ENCODE measurements at places on chromosomes 6 and 20. TPM values are rescaled to one million over a fixed set of nuclear protein-coding genes. Genes with fewer than 3 reads are reported as not detected.

- DNase-seq = peak; percentile 49
Observed at GRCh38 chr20:20780127-20780824, 67.8 kb upstream of the RALGAPA2 start.

GRCh38 chr6:163347021-163347446 lies 67.5 kb upstream of the QKI start:
- no peak for DNase-seq

GRCh38 chr20:14113416-14113815 lies 118.1 kb downstream of the MACROD2 start:
- no peak for DNase-seq

GRCh38 chr6:32906539-32906938 lies 34.3 kb downstream of the HLA-DMB start:
- DNase-seq = no peak

DNA sequence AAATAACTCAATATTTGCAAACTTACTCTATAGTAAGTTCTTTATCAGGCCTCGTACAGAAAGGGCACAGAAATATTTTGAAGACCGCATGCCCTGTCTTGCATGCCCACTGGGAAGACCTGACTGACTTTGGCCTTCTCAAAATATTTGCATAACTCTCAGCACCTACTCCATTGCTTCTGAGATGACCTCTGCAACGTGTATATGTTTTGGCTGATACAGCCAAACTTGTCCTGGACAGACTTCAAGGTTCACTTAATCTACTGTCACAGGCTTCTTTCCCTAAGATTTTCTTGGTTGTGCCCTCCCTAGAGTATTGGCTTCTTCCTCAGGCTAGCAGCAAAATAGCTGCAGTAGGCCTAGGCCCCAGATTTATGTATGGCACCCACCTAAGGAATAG lies 21.5 kb upstream of the SERINC3 start:
- DNase-seq = no peak

DNA sequence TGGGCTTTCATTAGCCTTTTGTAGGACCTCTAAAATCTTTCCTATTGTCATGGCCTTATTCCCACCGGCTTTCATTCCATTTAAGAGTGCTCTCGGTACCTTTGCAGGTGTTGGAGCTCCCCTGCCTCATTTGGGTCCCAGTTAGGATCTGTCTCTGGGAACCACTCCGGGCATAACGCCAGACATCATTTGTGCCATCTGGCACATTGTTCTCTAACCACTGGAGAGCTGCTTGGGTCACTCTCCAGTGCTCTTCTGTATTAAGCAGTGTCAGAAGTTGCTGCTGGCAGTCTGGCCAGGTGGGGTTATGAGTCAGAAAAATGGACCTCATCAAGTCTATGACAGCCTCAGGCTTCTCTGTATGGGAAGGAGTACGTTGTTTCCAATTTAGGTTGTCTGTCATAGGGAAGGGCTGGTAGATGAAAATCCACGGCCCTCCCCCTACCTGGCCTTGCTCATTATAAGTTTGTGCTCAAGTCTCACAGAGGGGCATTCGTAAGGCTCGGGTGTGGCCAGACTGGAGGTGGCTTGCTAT lies 62.9 kb upstream of the MOCS1 start:
- DNase-seq = no peak

DNA sequence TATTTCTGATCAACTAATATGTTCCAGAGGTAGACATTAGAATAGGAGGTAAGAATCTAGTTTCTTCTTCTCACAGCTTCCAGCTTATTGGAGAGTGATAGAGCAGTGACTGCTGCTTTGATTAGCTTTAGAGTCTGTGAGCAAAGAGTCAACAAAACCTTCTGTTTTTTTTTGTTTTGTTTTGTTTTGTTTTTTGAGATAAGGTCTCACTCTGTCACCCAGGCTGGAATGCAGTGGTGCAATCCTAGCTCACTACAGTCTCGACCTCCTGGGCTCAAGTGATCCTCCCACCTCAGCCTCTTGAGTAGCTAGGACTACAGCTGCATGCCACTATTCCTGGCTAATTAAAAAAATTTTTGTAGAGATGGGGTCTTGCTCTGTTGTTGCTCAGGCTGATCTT lies 39.3 kb downstream of the TSBP1 start:
- DNase-seq = no peak

GRCh38 chr6:168441434-168442391 lies 729 bp downstream of the SMOC2 start:
- DNase-seq = no peak

DNA sequence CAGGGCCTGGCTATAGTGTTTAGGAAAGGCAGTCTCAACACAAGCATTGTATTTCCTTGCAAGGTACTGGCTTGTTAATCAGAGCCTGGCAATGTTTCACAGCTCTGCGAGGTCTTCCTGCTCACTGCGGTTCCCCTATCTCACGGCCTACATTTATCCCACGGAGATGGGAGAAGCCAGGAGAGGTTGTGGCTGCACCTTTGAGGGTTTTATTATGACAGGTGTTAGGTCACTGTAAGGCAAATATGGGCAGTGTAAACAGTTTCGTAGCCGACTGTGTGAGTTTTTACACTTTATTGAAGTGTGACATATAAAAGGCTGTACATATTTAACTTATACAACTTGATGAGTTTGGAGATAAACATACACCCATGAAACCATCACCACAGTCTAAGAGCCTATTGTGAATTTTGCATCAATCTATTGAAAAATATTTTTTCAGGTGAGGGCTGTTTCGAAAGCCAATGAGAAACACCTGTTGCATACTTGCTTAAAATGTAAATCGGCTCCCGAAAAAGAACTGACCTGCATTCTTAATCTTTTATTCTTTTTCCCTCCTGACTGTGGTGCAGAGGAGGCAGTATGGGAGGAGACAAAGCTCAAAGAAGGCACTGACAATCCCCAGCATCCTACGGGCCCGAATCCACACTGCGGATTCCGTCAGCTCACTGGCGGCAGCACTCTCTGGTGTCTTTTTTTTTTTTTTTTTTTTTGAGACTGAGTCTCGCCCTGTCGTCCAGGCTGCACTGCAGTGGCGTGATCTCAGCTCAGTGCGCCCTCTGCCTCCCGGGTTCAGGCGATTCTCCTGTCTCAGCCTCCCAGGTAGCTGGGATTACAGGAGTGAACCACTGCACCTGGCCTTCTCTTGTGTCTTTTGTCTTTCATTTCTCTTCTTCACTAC lies 7.5 kb upstream of the RBM38 start:
- DNase-seq = peak; percentile 32

DNA sequence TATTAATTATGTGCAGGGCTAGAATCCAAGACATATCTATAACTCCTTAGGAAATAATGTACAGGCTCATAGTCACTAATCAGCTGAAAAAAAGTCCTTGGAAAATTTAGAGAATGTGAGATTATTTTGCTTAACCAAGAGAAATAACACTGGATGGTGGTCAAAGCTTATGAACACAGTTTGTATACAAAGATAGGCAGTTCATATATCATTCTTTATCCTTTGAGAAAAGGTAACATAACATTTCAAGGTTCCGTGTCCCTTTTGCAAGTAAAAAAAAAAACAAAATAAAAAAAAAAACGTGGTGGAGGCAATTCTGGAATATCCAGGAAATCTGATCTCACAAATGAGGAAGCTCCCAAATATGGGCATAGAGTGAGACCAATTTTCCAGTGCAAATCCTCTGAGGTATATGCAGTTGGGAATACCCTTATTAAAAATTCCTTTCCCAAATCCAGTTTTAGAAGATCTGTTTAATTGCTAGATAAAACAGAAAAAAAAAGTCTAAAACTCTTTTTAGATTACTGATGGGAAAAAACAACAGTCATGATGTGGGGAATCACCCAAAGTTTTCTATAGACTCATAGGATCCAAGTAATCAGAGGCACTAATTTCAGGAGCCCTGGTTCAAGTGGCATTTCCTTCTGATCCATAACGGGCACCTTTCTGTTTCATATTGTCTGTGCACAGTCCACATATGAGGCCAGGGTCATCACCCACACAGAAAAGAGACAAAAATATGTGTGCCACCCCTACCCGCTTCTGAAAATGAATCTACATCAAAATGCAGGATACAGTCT lies 17.7 kb upstream of the TNFAIP3 start:
- DNase-seq = no peak

GRCh38 chr20:45523821-45524220 lies 8.4 kb upstream of the SPINT3 start:
- no peak for DNase-seq

DNA sequence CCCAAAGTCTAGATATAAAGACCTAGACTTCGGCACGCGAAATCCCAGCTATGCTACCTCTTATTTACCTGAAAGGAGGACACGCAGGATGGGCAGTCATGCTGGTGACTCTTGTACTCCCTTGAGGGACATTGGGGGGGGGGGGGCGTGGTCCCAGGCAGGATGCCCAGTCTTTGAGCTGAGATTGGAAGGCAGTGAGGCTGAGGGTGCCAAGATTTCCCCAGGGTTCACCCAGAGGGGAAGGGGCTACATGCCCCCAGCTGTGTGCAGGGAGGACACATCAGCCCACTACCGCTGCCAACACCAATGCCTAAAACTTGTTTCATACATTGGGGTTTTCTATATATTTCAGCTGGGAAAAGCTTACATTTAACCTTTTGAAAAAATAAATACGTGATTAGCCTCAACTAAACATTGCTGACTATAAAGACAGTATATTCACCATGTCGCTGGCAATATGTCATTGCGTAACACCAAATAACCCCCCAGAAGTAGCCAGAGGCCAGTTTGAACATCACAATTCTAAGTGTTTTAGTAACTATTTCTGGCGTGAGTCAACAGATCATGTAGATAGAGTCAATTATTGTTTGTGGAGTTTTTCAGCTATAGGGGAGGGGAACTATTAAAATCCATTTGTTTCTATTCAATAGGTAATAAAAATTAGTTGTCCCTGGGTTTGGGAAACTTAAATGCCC lies 21.6 kb downstream of the MGME1 start:
- no peak for DNase-seq

Gene MEP1A
- 94.2 TPM for total RNA-seq

Gene BEND6
- total RNA-seq = 1.2 TPM

Gene CRISP2
- not detected for total RNA-seq

Gene FLRT3
- total RNA-seq = 141 TPM

Gene CD24
- total RNA-seq = 560 TPM
